SK-N-MC (cell line): ENCODE measurements at places on chromosomes 5 and 9.

DNA sequence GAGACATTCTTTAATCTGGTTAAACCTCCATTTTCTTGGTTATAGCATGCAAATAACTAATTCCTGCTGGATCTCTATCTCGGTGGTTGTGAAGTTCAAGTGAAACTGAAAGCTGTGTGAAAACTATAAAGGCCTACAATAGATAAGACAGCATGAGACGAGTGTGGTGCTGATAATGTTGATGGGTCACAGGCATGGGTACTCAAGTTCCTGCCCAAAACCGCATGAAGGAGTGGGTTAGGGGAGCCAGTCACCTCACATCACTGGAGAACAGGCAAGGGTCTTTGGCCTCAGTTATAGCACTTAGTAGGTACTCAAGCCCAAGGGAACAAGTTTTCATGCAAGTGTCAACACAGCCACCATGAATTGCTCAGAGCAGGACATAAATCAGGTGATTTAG is 16.7 kb downstream of the HMHB1 start:
- DNase-seq = no peak

DNA sequence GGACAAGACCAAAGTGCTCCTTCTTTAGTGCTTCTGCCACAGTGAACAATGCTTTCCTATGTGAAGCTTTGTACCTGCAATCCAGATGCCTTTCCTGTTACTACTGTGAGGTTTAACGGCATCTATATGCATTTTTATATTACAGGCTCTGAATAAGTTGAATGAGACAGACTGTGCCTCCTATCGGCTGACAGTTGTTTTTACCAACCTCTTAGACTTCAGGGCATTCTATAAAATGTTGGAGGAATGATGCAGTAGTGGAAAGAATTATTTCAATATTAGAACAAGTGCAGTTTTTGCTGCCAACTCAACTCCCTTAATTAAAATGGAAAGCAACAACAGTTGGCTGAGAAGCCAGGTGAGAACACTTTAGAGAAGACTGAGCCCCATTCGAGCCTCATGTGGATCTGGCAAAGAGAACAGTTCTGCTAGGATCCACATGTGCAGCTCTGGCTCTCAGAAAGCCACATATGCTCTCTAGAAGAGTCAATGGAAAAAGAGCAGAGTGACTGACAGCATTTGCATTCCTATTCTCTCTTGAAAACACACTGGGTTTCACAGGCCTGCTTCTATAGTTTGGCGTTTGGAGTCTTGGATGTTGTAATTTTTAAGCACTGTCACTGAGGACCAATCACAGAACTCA is 147.5 kb downstream of the LURAP1L start:
- DNase-seq = no peak

- DNase-seq = no peak
Measured at GRCh38 chr5:109959652-109960051, 269.9 kb downstream of the MAN2A1 start.

- no peak for DNase-seq
Measured at GRCh38 chr5:155047818-155048217, 34.3 kb downstream of the KIF4B start.

- no peak for DNase-seq
Measured at GRCh38 chr5:402615-403359, 40.2 kb upstream of the EXOC3 start.
